Bronchial smooth muscle cell (primary cell): ENCODE measurements at places on chromosomes 2 and 18. TPM values are rescaled to one million over a fixed set of nuclear protein-coding genes. Genes with fewer than 3 reads are reported as not detected.

Gene DAPL1
- not detected in 2 replicates for total RNA-seq

Gene DTNA
- 12.6 and 19.1 TPM in 2 replicates for total RNA-seq

Gene EVX2
- not detected in 2 replicates for total RNA-seq

Gene RTTN
- 6.5 and 7.4 TPM in 2 replicates for total RNA-seq

Gene SGPP2
- under 0.01 TPM in 1 of 2 replicates, not detected in the other for total RNA-seq

Gene GPR155
- 1.2 and 1.7 TPM in 2 replicates for total RNA-seq

Gene LINC00305
- not detected in 2 replicates for total RNA-seq

Gene DNPEP
- total RNA-seq = 78.2 and 137 TPM in 2 replicates

Gene RALB
- total RNA-seq = 65.7 and 70.5 TPM in 2 replicates

Gene CFAP65
- under 0.01 TPM in 1 of 2 replicates, not detected in the other for total RNA-seq

Gene SP140
- 0.32 and 0.34 TPM in 2 replicates for total RNA-seq

Gene IL36RN
- total RNA-seq = not detected in 2 replicates

Gene TANC1
- total RNA-seq = 11.5 and 14.7 TPM in 2 replicates

Gene IFT172
- total RNA-seq = 32.3 and 51.1 TPM in 2 replicates

Gene TLX2
- 1.4 TPM in 2 replicates for total RNA-seq

Gene COLEC12
- 64.0 and 144 TPM in 2 replicates for total RNA-seq

Gene GAL3ST2
- 0.09 and 0.16 TPM in 2 replicates for total RNA-seq

Gene ZCCHC2
- 2.4 and 4.7 TPM in 2 replicates for total RNA-seq

Gene CNTNAP5
- not detected in 2 replicates for total RNA-seq

Gene FBXO48
- 0.26 and 0.32 TPM in 2 replicates for total RNA-seq

Gene KCNK3
- total RNA-seq = under 0.01 TPM in 1 of 2 replicates, not detected in the other

Gene COL4A3
- under 0.01 and 0.43 TPM in 2 replicates for total RNA-seq

Gene FRZB
- 0.17 and 0.32 TPM in 2 replicates for total RNA-seq

Gene KIF5C
- 0.16 and 0.26 TPM in 2 replicates for total RNA-seq

Gene NCKAP1
- 66.2 and 118 TPM in 2 replicates for total RNA-seq

Gene LIPG
- total RNA-seq = 0.17 and 0.63 TPM in 2 replicates

Gene ARHGEF33
- total RNA-seq = 0.43 and 0.47 TPM in 2 replicates

Gene NBEAL1
- total RNA-seq = 25.9 and 28.2 TPM in 2 replicates

Gene UGT1A10
- not detected in 2 replicates for total RNA-seq

Gene FSHR
- total RNA-seq = under 0.01 TPM in 1 of 2 replicates, not detected in the other

Gene FEV
- total RNA-seq = not detected in 2 replicates

Gene CAPN13
- total RNA-seq = not detected in 2 replicates

Gene SLC4A5
- 0.16 and 0.26 TPM in 2 replicates for total RNA-seq

Gene HOXD4
- total RNA-seq = not detected in 2 replicates

Gene RAB1A
- total RNA-seq = 65.4 and 85.0 TPM in 2 replicates

Gene CIB4
- total RNA-seq = not detected in 2 replicates

Gene ZNF396
- total RNA-seq = 1.4 and 2.2 TPM in 2 replicates

Gene PRSS56
- not detected in 2 replicates for total RNA-seq

Gene COLEC11
- total RNA-seq = not detected in 2 replicates

Gene KIAA2012
- total RNA-seq = not detected in 2 replicates

Gene KCNE4
- 7.1 and 8.5 TPM in 2 replicates for total RNA-seq

Gene FABP1
- total RNA-seq = 0.09 TPM in 1 of 2 replicates, not detected in the other

Gene KYNU
- 1.6 and 13.2 TPM in 2 replicates for total RNA-seq

Gene CXCR4
- under 0.01 and 0.09 TPM in 2 replicates for total RNA-seq

Gene DSG4
- not detected in 2 replicates for total RNA-seq

Gene BOLL
- total RNA-seq = not detected in 2 replicates

Gene C1QL2
- total RNA-seq = not detected in 2 replicates

Gene ZBTB7C
- under 0.01 TPM in 1 of 2 replicates, not detected in the other for total RNA-seq

Gene FAM228A
- total RNA-seq = 0.09 and 0.47 TPM in 2 replicates

Gene ATP6V1C2
- total RNA-seq = not detected in 2 replicates

Gene OTX1
- total RNA-seq = under 0.01 and 0.32 TPM in 2 replicates

Gene CDK5R2
- total RNA-seq = not detected in 2 replicates

Gene PRKCE
- total RNA-seq = 12.5 and 12.9 TPM in 2 replicates

Gene FBXO15
- total RNA-seq = 0.79 and 2.1 TPM in 2 replicates

Gene CFC1
- not detected in 2 replicates for total RNA-seq

Gene DPP4
- total RNA-seq = 41.4 and 48.4 TPM in 2 replicates

Gene UGT1A1
- not detected in 2 replicates for total RNA-seq

Gene PKDCC
- total RNA-seq = 30.3 and 53.1 TPM in 2 replicates

Gene CNGA3
- total RNA-seq = 0.16 TPM in 1 of 2 replicates, not detected in the other
